Islet precursor cell (in vitro differentiated cells): ENCODE measurements at places on chromosomes 12 and 14.

GRCh38 chr14:42159138-42159537, 552.5 kb downstream of the LRFN5 start:
- DNase-seq, result no peak

GRCh38 chr12:65895759-65896656, 71.7 kb downstream of the HMGA2 start:
- DNase-seq, result peak; percentile 96

DNA sequence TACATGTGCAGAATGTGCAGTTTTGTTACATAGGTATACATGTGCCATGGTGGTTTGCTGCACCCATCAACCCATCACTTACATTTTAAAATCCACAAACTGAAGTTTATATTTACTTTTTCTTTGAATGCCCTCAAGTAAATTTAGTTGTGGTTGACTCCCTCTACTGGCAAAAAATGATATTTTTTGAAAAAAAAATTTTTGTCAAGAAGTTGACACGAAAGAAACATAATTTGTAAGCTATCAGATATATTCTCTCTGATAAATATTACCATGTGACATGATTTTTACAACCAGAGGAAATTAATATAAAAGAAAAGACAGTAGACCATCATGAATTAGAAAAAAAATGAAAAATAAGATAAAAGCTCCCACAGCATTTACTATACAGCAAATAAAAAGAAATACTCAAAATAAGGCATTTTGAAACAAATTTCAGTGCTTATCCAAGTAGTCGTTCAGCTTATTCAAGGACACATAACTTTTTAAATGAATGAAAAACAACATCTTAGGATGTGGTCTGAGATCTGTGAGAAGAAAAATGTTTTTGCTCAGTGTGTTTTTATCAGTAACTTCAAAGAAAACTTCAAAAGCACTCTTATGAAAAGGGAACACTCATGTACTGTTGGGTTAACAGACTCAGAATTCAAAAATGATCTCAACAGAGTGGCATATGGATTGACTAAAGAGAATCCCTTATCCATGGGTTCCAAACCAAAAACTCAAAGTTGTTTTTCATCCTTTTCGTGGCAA, 30.0 kb upstream of the GRIP1 start:
- no peak for DNase-seq

DNA sequence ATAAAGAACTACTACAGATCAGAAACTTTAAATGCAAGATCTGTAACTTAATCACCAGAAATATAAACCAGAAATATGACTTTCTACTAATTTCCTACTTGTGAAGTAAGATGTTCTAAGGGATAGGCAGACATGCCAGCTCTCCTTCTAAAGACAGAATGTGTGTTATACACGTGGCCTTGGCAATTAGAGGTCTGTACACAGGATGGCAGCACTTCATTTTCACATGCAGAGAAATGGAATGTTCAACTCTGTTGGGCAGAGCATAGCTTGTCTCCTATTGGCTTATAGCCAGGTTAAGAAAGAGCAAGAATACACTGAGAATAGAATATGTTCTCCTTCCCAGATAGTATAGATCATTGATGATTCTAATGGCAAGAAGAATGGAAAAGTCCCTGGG, 403.8 kb downstream of the DAD1 start:
- DNase-seq, result no peak

DNA sequence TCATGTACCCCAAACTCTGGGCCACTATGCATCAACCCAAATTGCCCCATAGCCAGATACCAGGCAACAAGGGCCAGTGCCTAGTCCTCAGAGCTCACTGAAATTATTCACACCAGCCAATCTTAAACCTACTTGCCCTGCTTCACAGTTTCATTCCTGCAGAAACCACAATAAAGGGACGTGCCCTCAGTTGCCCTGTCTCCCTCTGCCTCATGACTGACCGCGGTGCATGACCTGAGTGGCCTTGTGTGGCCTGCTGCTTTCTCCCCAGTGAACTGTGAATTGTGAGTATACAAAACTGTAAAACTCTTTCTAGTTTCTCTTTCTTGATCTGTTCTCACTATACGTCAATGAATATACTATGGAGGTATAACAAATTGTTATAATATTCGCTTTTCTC, 490.9 kb upstream of the MIS18BP1 start:
- DNase-seq, result no peak

GRCh38 chr12:57456145-57456700, 1.1 kb downstream of the INHBE start:
- DNase-seq, result peak; percentile 93

- DNase-seq, result peak; percentile 88
These were observed 3.9 kb upstream of the LRP1 start for GRCh38 chr12:57124261-57124877.

DNA sequence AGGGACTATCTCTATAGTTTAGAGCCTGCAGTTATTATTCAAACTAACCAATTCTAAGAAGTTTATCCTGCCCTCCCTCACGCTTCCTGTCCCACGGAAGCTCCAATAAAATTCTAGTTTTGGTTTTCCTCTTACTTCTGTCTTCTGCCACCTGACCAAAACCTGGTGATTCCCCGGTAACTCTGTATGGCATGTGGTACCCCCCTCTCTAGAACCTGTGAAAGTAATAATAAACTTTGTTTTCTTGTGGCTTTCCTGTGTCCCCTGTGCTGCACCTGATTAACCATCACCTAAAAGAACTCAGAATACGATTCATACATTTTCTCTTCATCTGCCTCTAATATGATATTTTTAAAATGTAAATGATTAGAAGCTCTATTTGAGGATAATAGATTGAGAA, 379.8 kb downstream of the APAF1 start:
- no peak for DNase-seq

DNA sequence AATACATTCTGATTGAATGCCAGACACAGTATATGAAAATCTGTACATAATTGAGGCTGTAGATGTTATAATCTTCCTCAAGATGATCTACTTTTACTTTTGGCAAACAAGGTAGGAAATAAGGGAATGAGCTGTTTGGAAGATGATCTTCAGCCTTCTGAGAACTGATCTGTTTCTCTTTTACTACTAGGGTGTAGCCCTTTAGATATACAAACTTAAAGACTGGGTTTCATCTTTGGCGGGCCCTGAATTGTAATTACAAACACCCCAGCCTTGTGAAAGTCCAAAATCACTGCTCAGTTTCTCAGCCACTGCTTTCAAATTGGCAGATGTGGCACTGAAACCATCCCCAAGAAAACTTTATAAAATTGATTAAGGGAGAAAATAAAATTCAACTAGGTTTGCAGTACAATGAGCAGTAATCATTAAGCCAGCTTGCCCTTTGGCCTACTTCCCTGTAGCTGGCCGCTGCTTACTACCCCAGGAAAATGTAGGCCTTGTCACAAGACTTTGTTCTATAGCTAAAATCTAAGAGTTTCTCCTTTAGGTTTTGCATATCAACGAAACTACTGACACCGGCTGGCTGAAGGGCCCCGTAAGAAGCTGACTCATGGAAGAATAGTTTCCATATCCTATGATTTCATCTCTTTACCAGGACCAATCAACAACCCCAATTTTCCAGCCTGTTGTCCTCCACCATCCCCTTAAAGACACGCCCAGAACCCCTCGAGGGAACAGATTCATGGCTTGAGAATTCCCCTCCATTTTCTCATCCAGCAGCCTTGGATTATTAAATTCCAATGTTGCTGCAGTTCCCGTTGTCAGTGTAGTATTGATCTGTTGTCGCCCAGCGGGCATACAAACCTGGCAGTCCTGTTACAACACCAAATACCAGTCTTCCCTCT, 210.8 kb downstream of the PCNX1 start:
- peak; percentile 70 for DNase-seq
